ENCODE measurements at places on chromosomes 7 and 10.

GRCh38 chr10:1631282-1631681 is 106.0 kb downstream of the ADARB2 start:
- no peak for DNase-seq

DNA sequence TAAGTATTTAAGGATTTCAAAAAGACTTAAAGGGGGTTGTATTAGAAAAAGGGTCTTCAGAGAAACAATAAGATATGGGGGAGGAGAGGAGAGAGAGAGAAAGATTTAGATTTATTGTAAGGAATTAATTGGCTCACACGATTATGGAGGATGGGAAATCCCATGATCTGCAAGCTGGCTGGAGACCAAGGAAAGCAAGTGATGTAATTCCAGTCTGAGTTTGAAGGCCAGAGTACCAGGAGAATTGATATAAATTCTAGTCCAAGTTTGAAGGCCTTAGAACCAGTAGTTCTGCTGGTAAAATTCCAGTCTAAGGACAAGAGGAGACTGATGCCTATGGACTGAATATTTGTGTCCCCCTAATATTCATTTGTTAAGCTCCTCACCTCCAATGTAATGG is 20.6 kb upstream of the SLC13A1 start:
- DNase-seq = no peak

GRCh38 chr7:87886875-87887274 is 10.6 kb downstream of the DBF4 start:
- no peak for DNase-seq

- DNase-seq = no peak
Observed at GRCh38 chr7:2476776-2477446, 713 bp upstream of the GRIFIN start.

- DNase-seq = no peak
Observed at GRCh38 chr10:124699471-124700292, 44.5 kb downstream of the FAM53B start.

GRCh38 chr7:109984729-109985128 is 1106.2 kb upstream of the LRRN3 start:
- no peak for DNase-seq

DNA sequence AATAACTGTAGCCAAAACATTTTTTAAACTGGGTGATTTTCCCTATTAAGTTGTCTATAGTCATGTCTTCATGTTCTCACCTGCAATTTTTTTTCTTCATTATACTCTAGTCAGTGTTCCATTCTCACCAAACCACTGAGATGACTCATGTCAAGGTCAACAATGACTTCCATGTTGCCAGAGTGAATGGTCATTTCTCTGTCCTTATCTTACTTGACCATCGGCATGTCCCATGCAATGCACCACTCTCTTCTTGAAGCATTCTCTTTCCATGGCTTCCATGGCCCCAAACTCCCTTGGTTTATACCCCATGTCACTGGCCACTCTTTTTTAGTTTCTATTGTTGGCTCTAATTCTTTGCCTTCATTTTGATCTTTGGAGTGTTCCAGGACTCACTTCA is 173.9 kb downstream of the PPP1R17 start:
- DNase-seq = no peak

DNA sequence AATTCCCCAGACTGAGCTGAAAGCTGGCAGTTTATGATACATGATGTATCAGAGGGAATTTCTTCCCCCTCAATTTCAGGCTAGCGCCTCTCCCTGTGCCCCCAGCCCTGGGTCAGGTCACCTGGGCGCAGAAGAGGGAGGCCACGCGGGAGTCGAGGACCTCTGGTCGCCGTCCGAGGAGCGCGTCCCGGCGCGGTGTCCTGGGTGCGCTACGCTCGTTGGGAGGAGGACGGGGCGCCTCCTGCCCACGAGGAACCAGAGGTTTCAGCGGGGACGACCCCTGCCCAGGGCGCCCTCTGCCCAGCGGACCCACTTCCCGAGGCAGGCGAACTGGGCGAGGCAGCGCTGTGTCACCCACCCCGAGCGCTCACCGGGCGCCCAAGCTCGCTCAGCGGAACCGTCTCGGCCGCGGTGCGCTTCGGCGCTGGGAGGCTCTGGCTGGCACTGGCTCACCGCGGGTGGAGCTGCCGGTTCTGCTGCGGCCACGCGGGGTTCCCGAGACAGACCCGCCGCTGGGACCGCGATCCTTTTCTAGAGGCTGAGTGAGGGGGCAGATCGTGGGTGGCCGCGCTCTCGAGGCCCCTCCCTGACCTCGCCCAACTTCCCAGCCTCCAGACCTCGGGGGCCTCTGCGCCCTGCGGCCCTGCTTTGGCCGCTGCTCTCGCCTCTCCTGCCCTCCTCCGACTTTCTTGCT is at the start of gene FAM237B:
TSS of gene FAM237B (minus strand) at position 504 of the 694 bp plus-strand sequence. CDS start 1,556 bp downstream, outside the sequence.
- no peak for DNase-seq

DNA sequence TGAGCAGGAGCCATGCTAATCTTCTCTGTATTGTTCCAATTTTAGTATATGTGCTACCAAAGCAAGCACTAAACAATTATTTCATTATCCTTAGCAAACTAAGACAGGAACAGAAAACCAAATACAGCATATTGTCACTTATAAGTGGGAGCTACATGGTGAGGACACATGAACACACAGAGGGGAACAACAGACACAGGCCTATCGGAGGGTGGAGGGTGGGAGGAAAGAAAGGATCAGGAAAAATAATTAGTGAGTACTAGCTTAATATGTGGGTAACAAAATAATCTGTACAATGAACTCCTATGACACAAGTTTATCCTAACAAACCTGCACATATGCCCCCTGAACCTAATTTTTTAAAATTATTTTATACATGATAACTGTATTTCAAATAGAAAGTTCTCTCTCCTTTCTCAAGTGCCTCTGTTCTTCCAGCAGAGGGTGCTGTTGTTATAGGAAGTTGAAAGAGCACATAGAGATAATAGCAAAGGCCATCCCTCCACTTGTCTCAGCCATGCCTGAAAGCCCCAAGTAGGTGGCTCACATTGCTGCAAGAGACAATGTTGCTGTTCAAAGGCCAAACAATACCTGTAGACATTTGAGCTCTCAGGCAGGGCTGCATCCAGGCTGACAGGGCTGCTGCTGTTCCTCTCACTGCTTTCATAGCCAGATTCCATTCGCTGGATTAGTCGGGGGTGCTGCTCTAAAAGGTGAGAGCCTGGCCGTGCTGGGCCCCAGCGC is 33.4 kb upstream of the PPP3CB start:
- DNase-seq = no peak

GRCh38 chr7:116970238-116970910 is 17.1 kb downstream of the ST7 start:
- DNase-seq = no peak

DNA sequence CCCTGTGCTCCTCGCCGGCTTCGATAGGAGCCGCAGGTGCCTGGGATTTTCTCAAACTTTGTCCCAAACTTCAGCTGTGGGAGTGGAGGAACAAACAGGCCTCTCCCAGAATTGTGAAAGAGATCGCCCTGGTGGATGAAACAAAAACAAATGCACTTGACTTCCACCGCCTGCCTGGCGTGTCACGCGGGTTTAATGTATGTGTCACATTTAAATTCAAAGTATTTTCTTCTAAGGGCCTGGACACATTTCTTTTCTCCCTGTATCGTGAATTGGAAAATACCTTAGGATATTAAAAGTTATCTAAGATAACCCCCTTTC is 694 bp upstream of the WASL start:
- no peak for DNase-seq

- no peak for DNase-seq
Observed at GRCh38 chr10:130709415-130709814, 573.2 kb downstream of the GLRX3 start.

GRCh38 chr10:69846293-69846921 is 44.7 kb downstream of the COL13A1 start:
- no peak for DNase-seq

GRCh38 chr7:2964208-2964607 is 79.5 kb downstream of the CARD11 start:
- DNase-seq = no peak

- DNase-seq = no peak
Observed at GRCh38 chr10:66214721-66215404, 711.0 kb upstream of the LRRTM3 start.

GRCh38 chr10:486666-487322 is 202.7 kb downstream of the DIP2C start:
- DNase-seq = no peak

- no peak for DNase-seq
Observed at GRCh38 chr7:105268511-105269392, 120.0 kb downstream of the SRPK2 start.

- no peak for DNase-seq
Observed at GRCh38 chr10:87547734-87548311, 43.1 kb downstream of the MINPP1 start.

- DNase-seq = no peak
Observed at GRCh38 chr7:48296966-48297365, 125.7 kb downstream of the ABCA13 start.

GRCh38 chr10:70256463-70256862 is 23.2 kb upstream of the PPA1 start:
- no peak for DNase-seq

DNA sequence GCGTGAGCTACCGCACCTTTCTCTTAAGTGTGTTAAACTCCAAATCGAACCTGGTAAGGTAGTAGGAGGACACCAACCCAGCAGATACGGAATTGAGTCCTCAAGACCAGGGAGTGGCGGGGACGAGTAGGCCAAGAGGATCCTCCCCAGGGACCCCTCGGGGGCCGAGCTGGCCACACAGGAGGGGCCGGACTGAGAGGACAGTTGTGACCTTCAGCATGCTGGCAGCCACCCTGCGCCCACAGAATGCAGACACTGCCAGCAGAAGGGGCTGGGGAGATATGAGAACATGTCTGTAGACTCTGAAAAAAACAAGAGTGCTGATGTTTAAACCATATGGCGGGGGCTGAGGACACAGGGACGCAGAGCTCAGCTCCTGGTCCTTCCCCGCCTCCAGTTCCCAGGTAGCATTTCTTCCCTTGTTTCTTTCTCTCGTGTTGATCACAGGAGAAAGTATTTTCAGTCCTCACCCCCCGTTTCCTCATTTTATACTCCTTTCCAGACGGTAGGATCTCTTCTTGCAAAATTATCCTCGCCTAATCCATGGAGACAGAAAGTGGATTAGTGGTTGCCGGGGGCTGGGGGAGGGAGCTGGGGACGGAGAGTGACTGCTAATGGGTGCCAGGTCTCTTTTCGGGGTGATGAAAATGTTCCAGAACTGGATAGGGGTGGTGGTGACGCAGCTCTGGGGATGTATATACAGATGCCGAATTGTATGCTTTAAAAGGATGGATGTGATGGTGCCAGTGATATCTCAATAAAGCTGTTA is 11.5 kb upstream of the UNCX start:
- DNase-seq = no peak

GRCh38 chr7:80132594-80132993 is 2.0 kb upstream of the GNAI1 start:
- no peak for DNase-seq

GRCh38 chr10:73076360-73077183 is 20.1 kb downstream of the P4HA1 start:
- DNase-seq = peak; percentile 59

DNA sequence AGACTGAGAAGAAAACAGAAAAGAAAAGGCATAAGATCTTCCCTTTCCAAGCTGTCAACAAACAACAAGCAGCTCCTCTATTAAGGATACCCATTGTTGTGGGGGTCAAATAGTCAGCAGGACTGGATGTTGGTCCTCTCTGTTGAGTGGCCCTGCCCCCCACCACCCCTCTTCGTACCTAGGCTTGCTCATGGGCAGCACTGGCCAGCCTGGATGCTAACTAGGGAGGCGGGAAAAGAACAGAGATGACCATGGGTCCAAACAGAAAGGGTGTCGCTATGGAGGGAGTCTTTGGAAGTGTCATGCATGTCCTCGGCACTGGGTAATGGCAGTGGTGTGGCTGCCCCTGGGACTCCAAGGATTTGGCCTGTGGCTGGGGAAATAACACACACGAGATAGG is 45.6 kb downstream of the SPDYE5 start:
- DNase-seq = no peak

DNA sequence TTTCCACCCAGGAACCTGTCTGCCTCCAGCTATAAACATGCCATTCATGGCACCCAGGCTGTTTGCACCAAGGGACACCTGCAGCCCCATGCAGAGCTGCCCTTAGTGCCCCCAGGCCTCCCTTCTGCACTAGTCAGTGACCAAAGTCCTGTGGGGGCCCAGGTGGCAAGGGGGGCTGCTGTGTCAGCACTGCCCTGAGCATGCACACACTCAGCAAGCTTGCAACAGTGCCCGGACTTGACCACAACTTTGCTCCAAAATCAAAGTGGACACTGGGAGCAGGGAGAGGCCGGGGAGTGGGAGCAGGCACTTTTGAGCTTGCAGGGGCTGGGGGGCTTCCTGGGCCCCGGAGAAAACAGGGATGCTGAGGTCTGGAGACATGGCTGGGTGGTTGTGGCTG is 192.9 kb upstream of the MBL2 start:
- no peak for DNase-seq

DNA sequence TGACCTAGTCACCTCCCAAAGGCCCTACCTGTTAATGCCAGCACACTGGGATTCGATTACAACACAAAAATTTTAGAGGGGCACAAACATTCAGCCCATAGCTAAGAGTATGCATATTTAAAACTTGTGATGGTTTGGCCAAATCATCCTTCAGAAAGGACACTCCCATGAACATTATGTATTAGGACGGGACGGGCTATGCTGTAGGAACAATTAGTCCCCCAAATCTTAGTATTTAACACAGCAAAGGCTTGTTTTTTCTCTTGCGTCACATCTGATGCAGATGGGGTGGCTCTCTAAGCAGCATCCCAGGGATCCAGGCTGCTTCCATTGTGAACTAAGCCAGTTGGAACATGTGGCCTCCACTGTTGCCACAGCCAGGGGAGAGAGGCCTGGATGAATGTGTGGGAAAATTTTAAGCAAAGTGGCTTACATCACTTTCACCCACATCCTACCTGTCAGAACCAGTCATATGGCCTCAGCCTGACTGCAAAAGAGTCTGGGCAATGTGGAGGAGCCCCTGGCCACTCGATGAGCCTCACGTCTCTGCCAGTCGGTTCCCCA is 26.6 kb downstream of the CHST3 start:
- no peak for DNase-seq

GRCh38 chr10:58508316-58508715 is 4.4 kb upstream of the BICC1 start:
- no peak for DNase-seq

DNA sequence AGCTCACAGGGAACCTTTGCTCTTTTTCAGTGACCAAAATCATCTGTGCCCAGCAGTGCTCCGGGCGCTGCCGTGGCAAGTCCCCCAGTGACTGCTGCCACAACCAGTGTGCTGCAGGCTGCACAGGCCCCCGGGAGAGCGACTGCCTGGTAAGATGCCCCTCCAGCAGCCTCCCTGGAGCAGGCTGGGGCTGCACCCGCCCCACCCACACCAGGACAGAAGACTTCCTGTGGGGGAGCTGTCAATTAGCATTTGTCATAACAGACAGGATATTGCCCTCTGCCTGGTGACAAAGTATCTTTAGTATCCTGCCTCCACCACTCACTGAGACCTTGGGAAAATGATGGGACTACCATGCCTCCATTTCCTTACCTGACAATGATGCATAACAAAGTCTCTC is 133.7 kb downstream of the EGFR start:
- no peak for DNase-seq
